ENCODE measurements at places on chromosomes 7 and 10. TPM values are rescaled to one million over a fixed set of nuclear protein-coding genes. Genes with fewer than 3 reads are reported as not detected.

The AKR1D1 gene
- total RNA-seq = not detected

The CYP26C1 gene
- total RNA-seq = 0.11 TPM

The TMEM213 gene
- not detected for total RNA-seq

The SLC26A5 gene
- total RNA-seq = not detected

The SPDYE1 gene
- total RNA-seq = not detected

The OR2A1 gene
- not detected for total RNA-seq

The GHRHR gene
- total RNA-seq = not detected

The FLNC gene
- not detected for total RNA-seq

The FAM171A1 gene
- 4.0 TPM for total RNA-seq

The NAT16 gene
- total RNA-seq = not detected

The CARD11 gene
- total RNA-seq = 178 TPM

The MPP7 gene
- 13.0 TPM for total RNA-seq

The HOXA4 gene
- total RNA-seq = not detected

Measured in activated CD8-positive, alpha-beta T cell treated with anti-CD3 and anti-CD28 coated beads, Interleukin-2, amount 10 ng/mL, durations not matched to agents 7 days and 5 days (primary cell).